Astrocyte (in vitro differentiated cells and primary cell): ENCODE measurements at places on chromosomes 11 and 22. TPM values are rescaled to one million over a fixed set of nuclear protein-coding genes. Genes with fewer than 3 reads are reported as not detected.

- no peak for DNase-seq
Observed at GRCh38 chr11:64933213-64933934, 2.3 kb downstream of the GPHA2 start.

DNA sequence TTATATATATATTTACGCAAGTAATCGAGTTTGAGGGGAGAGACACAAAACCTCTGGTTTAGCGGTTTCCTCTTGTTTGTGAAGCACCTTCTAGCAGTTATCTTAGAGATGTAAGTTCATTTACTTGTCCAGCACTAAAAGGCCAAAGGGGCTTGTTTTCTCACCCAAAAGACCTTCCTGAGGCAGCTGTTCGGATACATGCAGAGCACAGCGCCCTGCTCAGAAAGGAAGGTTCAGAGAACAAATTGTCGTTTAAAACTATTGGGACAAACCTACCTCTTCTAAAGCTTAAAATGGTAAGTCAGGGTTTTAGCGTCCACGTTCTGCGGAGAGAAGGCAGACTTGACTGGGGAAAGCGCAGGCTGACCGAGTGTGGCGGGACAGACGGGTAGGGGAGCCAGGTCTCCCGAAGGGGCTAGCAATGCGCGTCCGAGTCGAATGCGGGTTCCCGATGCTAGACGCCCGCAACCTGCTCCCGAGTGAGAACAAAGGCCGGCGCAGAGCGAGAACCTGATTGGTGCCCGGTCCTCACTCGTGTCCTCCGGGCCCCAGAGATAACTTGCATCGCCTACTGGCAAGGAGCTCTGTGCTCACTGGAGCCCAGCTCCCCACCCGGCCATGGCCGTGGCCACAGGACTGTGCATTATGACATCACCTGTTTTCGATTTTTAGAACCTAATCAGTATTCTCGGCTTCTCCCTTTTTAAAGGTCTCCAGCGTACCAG, 1.0 kb upstream of the SESN3 start:
- DNase-seq: peak; percentile 63

The SYT13 gene
- 0.50 and 1.4 TPM in 2 replicates for total RNA-seq

GRCh38 chr11:64566042-64566914, 24.7 kb upstream of the SLC22A12 start:
- peak; percentile 76 for DNase-seq

DNA sequence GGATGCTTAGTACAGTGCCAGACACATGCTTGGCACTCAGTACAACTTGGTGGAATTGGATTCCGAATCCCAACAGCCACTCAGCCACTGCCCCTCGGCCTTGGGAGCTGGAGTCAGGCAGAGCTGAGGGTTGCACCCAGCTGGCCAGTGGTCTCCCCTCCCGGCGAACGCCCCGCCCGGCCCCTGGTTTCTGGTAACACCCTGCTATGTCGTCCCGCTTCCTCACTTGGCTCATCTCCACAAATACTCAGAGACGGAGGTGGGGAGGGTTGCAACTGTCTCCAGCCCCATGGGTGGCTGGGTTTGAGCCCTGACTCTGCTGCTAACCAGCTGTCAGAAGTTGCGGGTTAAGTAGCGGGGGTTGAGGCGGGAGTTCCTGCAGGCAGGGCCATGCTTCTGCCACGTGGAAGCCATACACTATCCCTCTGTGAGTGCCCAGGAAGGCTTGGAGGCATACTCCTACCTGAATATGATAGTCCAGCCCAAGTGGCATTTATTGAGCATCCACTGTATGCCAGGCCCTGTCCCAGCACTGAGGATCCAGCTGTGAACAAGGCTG, 67.1 kb downstream of the GRIK4 start:
- no peak for DNase-seq

The CATSPERZ gene
- not detected in 2 replicates for total RNA-seq

- no peak for DNase-seq
Observed at GRCh38 chr22:24550902-24551435, 4.0 kb downstream of the GUCD1 start.

DNA sequence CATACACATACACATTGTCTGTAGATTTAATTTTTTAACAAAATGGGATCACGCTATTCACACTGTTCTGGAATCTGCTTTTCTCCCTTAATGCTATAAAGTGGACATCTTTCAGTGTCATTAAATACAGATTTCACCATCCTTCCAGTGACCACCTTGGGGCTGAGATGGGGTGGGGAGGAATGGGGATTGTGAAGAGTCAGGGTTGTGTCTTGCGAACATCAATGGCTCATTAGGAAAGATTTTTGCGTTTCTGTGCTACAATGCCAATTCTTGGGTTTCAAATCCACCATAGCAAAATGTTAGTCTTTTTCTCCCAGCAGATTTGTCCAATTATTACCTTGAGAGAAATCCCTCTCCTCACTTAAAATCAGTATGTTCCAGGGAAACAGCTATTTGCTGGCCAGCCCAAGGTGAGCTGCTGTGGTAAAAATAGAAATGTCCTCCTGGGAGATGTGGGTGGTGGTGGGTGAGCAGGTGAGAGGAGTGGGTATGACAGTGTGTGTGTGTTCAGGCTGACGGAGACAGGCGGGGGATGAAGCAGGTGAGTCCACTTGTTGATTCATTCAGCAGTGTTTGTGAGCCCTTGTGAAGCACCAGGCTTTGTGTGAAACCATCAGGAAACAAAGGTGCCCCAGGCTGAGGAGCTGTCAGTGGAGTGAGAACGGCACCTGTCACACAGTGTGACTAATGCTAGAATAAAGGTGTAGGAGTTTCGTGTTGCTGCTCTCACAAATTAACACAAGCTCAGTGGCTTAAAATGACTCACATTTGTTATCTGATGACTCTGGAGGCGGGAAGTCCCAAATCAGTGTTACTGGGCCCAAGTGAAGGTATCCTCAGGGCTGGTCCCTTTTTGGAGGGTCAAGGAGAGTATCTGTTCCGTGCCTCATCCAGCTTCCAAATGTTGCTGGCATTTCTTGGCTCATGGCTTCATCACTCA, 1.7 kb upstream of the CBX6 start:
- no peak for DNase-seq

DNA sequence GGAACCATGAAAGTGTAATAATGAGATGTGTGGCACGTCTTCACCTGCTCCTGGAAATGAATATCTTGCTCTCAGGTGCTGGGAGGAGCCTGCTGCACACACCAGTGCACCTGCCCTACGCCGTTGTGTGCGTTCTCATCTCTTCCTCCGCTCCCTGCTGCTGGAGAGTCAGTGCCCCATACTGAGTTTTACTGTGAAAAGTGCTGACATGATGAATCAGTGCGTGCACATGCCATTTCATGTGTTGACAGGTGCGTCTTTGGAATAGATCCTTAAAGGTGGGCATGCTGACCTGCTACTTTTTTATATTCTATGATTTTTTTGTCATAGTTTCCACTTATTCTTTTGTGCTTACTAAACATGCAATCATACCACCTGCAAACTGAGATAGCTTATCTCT, 1015.8 kb downstream of the BRD1 start:
- no peak for DNase-seq

GRCh38 chr11:115670538-115671205, 166.5 kb upstream of the CADM1 start:
- no peak for DNase-seq

DNA sequence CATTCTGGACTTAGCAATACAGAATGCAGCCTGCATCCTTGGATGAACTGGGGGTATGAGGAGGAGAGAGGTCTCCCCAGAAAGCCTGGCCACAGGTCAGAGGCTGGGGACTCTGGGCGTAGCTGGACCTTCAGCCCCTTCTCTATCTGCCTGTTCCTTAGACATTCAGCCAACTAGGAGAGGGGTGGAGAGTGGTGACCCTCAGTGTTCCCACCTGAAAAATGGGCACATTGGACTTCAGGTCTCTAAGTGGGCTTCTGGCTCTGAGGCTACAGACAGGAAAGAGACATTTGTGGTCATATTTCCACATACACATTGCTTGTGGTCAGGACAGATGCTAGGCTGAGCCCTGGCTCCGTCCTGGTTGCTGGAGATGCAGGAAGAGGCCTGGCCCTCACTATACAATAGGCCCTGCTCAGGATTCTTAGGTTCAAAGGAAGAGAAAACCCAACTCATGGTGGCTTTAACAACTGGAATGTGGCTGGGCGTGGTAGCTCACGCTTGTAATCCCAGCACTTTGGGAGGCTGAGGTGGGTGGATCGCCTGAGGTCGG, 30.1 kb upstream of the CBX7 start:
- DNase-seq: peak; percentile 29

GRCh38 chr22:39938509-39939111, 21.6 kb upstream of the TMA7B start:
- no peak for DNase-seq
